ENCODE measurements at places on chromosomes 16 and 17.

- DNase-seq: no peak
Observed at GRCh38 chr17:63949576-63950250, 17.6 kb upstream of the CD79B start.

GRCh38 chr17:8375738-8376259 is 705 bp downstream of the KRABD2 start:
- DNase-seq: no peak

GRCh38 chr16:59719121-59719520 is 985.0 kb upstream of the GOT2 start:
- DNase-seq: no peak

DNA sequence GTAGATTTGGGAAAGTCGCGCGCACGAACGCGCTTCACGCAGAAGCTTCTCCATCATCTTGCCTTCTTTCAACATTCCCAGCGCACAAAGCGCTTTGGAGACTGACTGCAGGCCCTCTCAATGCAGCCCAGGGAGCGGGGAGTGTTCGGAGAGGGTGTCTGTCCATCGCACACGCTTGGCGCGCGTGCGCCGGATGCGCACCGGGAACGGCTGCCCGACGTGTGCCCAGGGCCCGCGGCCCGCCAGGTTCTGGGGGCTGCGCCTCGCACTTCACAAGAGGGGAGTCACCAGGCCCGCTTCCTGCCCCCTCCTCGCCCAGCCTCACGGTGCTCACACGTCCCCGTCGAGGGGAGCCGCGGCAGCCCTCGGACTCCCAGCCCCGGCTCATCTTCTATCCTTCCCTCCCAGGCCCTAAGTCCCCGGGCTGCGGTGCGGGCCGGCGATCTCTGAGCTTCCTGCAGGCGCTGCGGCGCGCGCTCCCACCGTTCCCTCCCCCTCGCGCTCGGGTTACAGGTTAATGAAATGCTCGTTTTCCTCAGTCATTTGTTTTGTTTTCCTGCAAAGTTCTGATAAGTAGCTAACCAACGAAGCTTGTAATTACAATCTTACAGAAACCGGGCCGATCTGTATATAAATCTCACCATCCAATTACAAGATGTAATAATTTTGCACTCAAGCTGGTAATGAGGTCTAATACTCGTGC is 2.8 kb upstream of the IRX3 start:
- DNase-seq: no peak

- DNase-seq: no peak
Observed at GRCh38 chr17:79218825-79219200, 144.2 kb downstream of the ENGASE start.

GRCh38 chr16:53848277-53848942 is 144.5 kb downstream of the FTO start:
- DNase-seq: no peak

DNA sequence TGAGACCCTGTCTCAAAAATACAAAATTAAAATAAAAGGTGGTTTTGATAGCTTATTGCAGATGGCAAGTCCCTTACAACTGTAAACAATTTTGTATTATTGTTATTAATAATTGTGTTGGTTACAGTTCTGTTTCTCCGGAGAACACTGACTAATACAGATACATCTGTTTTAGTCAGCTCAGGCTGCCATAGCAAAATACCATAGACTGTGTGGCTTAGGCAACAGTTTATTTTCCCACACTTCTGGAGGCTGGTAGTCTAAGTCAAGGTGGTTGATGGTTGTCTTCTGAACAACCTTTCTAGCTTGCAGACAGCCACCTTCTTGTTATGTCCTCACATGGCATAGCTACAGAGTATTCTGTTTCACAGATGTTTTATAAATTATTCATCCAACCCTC is 14.2 kb upstream of the IL21R start:
- no peak for DNase-seq

GRCh38 chr16:4316108-4316863 is 419 bp downstream of the GLIS2 start:
- DNase-seq: no peak

DNA sequence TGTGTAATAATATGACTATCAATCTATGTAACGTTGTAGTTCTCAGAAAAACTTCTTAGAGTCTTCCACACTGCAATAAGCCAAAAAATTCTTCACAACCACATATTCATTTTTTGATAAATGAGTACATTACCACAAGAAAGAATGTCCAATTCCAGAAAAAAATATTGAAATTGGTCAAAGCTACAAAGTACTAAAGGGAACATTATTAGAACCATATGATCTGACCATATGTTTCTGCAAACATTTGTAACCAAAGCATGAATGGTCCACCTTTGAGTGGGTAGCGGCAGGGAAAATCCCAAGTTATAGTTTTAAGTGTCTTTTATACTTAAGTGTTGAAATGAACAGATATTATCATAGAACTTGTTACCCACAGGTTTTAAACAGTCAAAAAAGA is 71.7 kb upstream of the NACA2 start:
- DNase-seq: no peak

DNA sequence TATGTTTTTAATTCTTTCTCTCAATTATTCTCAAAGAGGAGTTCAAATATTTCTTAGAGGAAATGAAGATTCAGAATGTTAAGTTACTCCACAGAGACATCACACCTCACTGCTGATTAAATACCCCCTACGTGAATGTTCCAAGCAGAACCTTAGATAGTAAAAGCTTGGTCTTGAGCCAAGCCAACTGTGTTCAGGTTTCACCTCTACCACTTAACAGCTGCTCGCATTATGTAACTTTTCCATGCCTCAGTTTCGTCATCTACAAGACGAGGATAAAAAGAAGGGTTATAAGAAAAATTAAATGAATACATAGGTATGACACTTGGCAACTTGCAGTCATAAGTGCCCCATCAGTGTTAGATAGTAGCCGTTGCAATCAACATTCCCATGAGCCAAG is 356.2 kb downstream of the RBFOX1 start:
- DNase-seq: no peak

GRCh38 chr16:67206129-67206837 is 7.4 kb downstream of the ELMO3 start:
- DNase-seq: no peak

GRCh38 chr17:57927048-57927723 is 28.0 kb downstream of the CUEDC1 start:
- no peak for DNase-seq

- no peak for DNase-seq
Observed at GRCh38 chr17:74739227-74739831, 2.3 kb downstream of the RAB37 start.

DNA sequence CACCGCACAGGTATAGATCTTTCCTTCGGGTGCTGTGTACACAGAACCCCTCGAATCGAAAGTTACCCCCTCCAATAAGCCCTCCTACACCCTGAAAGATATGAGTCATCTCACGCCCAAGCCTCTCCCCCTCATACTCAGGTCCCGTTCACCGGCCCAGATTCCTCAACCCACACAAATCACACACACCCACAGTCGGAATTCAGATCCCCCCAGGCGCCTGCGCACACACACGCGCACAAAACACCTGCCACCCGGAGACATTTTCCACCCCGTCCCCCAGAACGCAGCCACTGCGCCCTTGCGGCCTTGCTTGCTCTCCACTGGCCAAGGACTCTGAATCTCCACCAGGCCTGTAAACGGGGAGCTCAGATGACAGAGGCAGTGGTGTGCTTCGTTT is 4.9 kb downstream of the JPH3 start:
- DNase-seq: no peak

DNA sequence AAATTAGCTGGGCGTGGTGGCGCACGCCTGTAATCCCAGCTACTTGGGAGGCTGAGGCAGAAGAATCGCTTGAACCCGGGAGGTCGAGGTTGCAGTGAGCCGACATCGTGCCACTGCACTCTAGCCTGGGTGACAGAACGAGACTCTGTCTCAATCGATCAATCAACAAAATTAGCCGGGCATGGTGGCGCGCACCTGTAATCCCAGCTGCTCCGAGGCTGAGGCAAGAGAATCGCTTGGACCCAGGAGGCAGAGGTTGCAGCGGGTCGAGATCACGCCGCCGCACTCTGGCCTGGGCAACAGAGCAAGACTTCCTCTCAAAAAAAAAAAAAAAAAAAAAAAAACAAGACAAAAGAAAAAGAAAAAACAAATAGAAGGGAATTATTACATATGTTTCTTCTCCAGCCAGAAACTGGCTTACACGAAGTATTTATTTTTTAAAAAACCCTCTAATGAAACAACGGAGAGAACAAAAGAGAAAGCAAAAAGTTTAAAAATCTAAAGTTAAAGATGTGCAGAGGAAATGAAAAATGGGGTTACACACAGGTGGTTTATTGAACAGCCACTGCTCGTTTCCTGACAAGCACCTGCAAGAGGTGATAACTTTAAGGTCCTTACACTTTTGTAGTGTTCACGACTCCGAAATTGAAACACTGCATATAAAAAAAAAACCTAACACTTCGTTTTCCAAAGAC is 1.4 kb downstream of the SYNRG start:
- no peak for DNase-seq

DNA sequence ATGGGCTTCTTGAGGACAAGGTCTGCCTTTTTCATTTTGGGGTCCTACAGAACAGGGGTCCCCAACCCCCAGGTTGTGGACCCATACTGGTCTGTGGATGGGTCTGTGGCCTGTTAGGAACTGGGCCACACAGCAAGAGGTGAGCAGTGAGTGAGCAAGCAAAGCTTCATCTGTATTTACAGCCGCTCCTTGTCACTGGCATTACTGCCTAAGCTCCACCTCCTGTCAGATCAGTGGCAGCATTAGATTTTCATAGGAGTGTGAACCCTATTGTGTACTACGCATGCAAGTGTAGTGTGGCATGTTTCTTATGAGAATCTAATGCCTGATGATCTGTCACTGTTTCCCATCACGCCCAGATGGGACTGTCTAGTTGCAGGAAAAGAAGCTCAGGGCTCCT is 33.9 kb downstream of the ERN1 start:
- DNase-seq: no peak

DNA sequence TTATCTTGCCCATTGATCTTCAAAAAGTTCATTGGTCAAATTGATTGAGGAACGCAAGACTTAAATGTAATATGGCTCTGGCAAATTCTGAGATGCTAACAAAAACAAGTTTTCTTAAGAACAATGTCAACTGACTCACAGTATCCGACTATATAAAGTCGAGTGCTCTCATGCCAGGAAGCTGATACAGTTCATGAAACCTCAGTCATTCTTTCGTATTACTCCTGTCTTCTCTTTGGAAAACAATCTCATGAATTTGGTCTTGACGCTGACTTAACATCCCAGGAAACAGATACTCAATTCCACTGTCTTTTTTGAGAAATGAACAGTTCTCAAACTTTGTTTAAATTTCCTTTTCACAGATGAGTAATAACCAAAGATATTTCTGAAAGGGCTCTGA is 704.9 kb downstream of the MAF start:
- no peak for DNase-seq

- DNase-seq: no peak
Observed at GRCh38 chr17:11901931-11902330, 95.3 kb downstream of the ZNF18 start.

DNA sequence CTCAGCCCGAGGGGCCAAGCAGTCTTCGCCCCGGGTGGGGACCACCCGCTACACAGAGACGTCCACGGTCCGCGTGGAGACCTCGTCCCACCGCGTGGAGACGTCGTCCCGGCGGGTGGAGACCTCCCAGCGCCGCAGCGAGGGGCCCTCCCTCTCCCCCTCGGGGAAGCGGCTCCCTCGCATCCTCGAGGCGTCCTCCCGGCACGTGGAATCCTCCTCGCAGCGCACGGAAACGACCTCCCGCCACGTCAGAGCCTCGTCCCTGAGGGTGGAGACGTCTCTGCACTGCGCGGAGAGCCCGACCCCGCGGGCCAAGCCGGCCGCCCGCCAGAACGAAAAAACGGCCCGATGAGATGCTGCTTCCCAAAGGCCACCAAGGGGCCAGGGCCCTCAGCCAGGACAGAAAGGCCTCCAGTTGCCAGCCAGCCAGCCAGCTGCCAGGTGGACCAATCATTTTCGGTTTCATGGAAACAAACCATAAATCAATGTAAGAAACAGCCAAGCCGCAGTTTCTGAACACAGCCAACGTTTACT is 424 bp downstream of the C17orf100 start:
- DNase-seq: peak; percentile 42

GRCh38 chr17:27571563-27572352 is 59.2 kb upstream of the LGALS9 start:
- no peak for DNase-seq

GRCh38 chr17:63096426-63096825 is 130.4 kb downstream of the TANC2 start:
- no peak for DNase-seq

GRCh38 chr16:17309510-17309909 is 161.2 kb downstream of the XYLT1 start:
- no peak for DNase-seq

GRCh38 chr17:77959126-77959925 is 823 bp downstream of the TNRC6C start:
- DNase-seq: no peak

DNA sequence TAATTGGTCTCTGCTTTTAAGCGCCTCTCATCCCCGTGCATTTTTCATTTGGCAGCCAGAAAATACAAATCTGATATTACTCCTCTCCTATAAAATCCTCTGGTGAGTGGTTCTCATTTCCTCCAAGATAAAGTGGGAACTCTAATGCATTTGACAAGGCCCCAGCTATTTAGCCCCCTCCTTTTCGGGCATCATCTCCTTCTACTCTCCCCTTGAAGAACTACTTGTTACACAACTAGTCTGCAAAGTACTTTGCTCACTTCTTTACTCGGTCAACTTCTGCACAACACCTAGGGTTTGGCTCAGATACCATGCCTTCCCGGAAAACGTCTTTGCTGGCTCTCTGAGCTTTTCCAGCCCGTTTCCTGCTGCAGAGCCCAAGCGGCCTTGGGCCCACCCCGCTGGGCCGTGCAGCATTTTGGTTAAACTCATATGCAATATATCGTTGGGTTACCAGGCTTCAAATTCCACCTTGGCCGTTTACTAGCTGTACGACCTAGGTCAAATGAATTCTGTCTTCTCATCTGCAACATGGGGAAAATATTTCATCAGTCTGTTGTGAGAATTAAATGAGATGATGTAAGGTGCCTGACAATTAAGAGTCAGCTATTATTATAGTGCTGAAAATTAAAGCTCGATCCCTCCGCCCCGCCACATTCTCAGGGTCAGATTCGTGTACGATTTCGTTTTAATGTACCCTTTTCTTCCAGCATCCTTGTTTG is 883 bp upstream of the TAF15 start:
- DNase-seq: no peak

DNA sequence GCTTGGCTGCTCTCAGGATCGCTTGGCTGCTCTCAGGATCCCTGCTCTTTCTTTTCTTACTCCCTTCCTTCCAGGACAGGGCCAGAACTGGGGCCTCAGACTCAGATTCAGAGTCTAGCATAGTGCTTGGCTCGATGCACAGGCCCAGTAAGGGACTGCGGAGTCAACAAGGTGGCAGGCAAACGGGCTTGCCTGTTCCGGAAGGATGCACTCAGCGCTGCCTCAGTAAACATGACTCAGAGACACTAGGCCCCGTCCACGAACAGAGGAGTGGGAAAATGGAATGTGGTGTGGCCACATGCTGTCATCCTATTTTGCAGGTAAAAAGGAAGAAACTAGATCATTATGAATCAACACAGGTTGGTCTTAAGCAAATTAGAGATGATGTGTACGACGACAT is 9.8 kb downstream of the SPHK1 start:
- no peak for DNase-seq

- DNase-seq: peak; percentile 66
Observed at GRCh38 chr16:85296859-85297660, 184.8 kb upstream of the CIBAR2 start.

Measured in Caco-2 (cell line).